ENCODE measurements at places on chromosomes 7 and 10.

- DNase-seq: no peak
These were observed 143.0 kb downstream of the NEURL1 start for GRCh38 chr10:103636492-103636891.

DNA sequence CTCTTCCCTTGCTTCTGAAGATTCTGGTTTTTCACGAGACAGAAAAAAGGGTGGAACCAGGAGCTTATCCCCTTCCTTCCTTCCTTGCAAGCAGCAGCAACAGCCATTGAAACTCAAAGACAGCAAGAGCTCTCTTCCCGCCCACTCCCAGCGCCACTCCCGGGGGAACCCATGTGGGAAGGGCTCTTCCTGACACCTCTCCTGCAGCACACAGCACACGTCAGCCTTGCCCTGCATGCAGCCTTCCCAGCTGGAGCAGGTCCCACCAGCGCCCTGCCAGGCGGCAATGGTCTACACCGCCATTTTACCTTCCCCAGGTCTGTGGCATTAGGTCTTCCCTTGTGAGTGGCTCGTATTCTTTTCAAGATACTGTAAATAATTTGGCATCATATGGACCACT is 161.8 kb downstream of the MGMT start:
- DNase-seq: no peak

GRCh38 chr10:88617772-88618300 is 31.3 kb downstream of the LIPJ start:
- DNase-seq: no peak

GRCh38 chr10:33715303-33715975 is 381.0 kb upstream of the NRP1 start:
- no peak for DNase-seq

- DNase-seq: no peak
These were observed 246.6 kb downstream of the ZMYND11 start for GRCh38 chr10:381805-382204.

GRCh38 chr7:33669251-33669670 is 236.1 kb upstream of the BMPER start:
- peak; percentile 48 for DNase-seq

DNA sequence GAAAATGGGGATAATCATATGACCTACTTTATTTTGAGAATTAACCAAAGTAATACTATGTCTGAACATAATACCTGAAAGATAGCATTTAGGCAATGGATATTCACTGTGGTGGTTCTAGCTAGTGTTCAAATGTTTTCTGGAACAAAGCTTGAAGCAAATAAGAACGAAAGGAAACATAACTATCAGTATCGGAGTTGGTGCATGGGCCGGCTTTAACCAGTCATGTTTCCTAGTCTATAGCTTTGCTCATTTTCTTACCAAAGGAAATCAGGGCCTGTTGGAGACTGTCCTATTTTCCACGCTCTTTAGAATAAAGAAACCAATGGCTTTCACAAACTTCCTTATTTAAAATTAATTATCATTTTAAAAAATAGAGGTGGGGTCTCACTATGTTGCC is 8.9 kb downstream of the IL2RA start:
- no peak for DNase-seq

DNA sequence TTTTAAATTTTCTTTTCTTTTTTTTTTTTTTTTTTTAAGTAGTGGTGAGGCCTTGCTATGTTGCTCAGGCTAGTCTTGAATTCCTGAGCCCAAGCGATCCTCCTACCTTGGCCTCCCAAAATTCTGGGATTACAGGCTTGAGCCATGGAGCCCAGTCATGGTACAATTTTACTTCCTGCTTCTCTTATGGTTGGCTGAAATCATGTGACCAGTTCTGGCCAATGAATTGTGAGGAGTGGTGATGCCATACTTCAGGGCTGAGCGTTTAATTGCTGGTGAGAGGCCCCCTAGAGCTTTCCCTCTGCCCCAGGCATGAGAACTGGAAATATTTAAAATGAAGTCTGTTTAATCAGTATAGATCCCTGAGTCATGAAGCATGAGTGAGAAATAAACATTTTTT is 22.2 kb upstream of the BAIAP2L1 start:
- peak; percentile 50 for DNase-seq

GRCh38 chr10:15898046-15898445 is 37.7 kb upstream of the MINDY3 start:
- peak; percentile 31 for DNase-seq

DNA sequence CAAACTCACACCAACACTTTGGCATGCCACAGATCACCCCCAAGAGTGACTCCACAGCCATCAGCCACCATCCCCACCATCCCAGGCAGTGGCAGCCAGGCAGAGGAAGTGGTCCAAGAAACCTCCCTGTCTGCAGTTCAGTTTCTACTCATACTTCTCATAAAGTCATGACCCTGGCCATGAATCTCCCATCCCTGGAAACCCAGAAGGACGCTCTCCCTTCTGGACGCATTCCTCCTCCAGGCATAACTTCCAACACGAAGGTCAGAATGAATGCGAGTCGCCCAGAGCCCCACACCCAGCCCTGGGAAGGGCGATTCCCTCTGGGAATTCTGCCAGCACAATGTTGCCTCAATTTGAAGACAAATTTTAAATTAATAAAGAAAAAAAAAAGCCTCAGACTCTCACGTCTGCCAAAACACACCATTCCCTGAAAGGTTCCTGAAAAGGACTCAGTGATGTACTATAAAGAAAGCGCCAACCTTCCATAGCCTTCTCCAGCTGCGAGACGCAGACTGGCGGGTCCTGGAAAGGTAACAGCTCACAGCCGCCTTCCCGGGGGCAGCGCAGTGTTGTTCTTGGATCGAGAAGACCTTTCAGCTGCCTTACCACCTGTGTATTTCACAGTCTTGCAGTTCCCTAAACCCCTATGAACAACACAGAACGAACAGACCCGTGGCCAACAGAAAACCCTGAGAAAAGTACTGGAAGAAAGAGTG is 307.6 kb downstream of the FRMD4A start:
- DNase-seq: no peak

DNA sequence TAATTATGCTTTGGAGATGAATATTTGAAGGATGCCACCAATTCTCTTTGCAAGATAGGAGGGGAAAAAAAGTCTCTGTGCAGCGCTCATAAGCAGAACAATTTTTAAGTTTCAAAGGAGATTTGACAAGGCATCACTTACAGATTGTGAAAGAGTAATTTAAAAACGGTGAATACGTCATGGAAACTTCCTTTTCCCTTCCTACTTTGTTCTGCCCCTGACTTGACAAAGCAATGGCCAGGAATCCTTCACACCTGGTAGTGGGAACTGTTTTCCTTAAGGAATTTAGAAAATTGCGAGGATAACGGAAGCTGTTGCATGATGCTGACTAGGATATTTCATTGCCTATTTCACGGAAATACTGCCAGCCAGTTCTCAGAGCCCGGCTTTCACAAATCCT is 16.7 kb downstream of the FAM107B start:
- no peak for DNase-seq

DNA sequence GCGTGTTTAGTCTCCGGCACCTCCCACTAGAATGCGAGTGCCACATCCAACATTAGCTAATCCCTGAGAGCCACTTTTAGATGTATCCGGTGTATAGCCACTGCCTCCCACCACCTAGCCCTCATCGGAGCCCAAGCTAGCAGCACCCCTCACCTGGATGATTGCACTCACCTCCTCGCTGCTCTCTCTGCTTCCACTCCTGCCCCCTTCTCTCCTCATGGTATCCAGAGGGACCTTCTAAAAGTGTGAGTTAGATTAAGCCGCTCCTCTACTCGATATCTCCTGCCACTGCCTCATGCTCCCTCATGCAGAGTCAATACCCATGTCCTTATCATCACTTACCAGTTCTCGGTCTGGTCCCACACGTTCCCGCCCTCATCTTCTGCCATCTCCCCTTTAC is 125.3 kb downstream of the RAB11FIP2 start:
- DNase-seq: no peak

- DNase-seq: peak; percentile 32
These were observed 68.9 kb upstream of the FOXK1 start for GRCh38 chr7:4612939-4613841.

GRCh38 chr10:114380797-114381196 is 23.5 kb downstream of the AFAP1L2 start:
- DNase-seq: no peak

- DNase-seq: no peak
These were observed 70.5 kb upstream of the FOXP2 start for GRCh38 chr7:114343949-114344708.

DNA sequence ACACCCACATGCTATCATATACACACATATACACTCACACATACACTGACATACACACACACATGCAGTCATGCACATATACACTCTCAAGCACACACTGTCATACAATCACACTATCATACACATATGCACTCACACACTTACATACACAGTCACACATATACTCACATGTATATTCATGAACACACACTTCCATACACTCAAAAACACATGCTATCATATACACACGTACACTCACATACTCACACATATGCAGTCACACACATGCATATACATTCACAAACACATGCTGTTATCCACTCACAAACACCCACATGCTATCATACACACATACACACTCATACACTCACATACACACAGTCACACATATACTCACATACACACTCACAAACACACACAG is 71.0 kb upstream of the PLXNA4 start:
- DNase-seq: no peak

DNA sequence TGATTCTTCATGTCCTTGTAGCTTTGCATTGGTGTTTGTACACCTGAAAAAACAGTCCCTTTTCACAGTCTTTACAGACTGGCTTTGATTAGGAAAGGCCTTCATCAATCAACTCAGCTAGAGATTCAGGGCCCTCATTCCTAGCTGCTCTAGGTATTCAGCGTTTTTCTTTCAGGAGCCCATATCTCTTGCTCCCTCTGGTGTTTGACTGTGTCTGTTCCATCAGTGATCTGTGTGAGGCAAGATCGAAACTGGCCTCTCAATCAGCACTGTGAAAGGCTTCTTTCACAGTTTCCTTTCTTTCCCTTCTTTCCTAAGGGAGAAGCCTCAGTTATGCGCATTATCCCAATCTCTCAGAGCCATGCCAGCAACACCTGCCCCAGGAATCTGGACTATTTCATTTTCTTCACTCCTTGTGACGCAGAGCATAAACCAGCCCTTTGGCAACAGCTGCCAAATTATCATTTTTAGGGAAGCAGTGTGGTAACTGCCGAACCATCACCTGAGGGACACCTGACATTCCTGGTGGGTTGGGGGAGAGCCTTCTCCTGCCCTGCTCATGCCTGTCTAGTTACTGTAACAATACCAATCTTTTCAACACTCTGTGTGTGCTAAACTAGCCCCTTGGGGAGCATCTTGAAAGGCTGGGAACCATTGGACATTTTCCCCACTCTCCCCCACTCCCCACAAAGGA is 75.7 kb upstream of the CCDC71L start:
- peak; percentile 84 for DNase-seq

DNA sequence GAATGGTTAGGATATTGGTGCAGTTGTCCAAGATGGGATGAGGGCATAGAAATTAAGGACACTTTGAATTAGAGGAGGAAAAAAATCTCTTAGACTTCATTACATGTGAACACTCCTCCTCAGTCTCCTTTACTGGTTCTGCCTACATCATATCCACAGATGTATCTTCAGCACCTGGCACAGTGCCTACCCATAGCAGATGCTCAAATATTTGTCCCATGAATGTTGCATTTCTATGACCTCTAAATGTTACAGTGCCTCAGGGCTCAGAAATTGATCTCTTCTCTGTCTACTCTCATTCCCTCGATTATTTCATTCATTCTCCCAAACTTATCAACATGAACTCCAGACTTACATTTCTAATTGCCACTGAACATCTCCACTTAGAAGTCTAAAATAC is 17.1 kb downstream of the CNNM1 start:
- DNase-seq: peak; percentile 78

DNA sequence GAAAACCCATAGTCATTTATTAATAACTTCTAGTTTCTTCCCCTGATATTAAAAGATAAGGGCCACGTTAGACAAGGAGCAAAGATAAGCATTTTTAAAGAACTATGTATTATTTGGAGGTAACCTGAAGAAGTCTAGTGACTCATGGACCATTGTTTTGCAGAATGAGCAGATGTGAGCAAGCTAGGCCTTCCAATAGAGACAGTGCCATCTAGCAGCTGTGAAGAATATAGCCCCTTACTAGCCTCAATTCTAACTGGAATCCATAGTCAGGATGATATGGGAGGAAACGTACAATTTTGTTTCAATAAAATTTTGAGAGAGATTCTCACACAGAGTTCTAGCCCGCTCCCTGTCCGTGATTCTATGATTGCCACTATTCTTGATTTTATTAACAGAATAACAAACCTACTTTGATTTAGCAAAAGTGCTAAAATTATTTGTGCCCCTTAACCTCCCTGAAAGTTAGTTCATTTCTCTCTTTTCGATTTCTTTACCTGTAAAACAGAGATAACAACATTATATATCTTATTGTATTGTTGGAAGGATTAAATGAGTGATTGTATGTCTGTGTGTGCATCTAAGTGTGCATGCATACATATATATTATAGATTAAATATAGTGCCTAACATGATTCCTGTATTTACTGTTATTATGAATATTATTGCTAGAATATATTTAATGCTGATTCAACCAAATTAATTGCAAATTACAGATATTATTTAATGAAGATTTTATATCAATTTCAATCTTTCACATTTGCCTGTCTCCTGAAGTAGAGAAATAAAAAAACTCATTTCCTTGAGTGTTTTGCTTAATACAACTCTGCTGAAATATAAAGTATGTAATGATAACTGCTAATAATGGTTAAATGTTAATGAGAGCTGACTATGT is 22.7 kb downstream of the FAM237B start:
- peak; percentile 74 for DNase-seq

DNA sequence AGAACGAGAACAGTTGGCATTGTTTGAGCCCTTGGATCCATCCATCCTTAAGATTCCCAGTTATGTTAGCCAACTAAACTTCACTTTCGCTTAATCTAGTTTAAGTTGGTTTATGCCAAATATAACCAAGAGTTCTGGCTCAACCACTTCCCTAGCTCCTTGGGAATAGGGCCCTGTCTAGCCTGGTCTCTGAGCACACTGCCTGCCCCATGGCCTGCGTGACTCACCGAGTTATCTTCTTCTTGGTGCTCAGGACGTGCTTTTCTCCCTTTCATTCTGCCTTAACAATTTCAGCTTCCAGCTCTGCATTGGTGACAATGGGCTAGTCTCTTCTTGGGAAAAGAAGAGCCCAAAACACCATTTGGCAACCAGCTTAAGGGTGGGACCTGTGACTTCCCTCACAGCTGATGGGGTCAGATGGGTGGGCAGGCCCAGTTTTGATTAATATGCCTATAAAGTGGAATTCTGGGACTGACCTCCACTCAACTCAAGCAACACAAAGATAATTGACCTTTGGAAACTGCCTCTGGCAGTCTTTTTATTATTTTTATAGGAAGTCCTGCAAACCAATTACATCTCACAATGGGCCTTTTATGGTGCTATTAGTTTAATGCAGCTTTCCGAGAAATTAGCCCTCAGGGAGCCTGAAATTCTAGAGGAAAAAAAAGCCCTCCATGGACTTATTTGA is 126.4 kb downstream of the CFAP58 start:
- no peak for DNase-seq

DNA sequence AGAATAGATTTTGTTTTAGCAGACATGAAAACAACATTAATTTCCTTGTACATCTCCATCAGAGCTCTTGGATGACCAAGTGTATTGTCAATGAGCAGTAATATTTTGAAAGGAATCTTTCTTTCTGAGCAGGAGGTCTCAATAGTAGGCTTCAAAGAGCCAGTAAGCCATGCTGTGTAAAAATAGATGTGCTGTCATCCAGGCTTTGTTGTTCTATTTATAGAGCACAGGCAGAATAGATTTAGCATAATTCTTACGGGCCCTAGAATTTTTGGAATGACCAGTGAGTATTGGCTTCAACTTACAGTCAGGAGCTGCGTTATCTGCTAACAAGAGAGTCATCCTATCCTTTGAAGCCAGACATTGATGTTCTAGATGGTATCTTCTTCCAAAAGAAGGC is 19.0 kb downstream of the MINPP1 start:
- DNase-seq: no peak
